Immature natural killer cell (primary cell): ENCODE measurements at places on chromosomes 6 and 20.
A peak's percentile ranks its signal among the peaks of the same experiment; 100 is the strongest.

- peak; percentile 73 for DNase-seq
Observed at GRCh38 chr6:31441365-31442267, 38.2 kb downstream of the MICA start.

DNA sequence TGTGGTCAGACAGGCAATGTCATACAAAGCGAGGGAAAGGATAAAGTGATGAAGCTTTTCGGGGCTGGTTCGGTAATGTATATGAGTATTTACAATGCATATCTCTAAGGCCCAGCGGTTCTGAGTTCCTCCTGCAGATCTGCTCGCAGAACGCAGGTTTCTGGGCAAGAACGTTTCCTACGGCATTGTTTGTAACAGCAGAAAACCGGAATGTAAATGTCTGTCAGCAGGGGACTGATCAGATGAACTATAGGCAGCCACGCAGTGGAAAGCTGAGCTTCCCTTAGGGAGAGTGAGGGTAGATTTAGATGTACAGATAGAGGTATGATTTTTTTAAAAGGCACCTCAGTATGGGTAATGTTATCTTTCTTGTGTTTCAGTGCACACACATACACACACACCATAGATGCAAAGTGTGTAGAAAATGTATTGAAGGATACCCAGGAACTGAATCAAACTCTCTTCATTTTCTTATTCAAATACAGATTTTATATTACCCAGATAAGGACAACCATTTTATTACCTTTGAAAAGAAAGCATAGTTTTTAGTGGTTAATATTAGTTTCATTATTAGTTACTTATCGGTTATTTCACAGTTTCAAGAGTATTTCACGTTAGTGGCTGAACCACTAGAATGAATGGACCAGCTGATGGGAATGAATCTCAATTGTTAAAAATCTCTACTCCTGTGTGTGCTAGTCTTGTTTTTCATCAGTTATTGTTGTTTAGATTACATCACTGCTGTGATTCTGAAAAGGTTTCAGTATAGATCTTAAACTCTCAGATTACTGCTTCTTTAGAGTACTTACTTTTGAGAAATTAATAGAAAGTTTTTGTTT is 56.2 kb downstream of the SNX9 start:
- DNase-seq: no peak

DNA sequence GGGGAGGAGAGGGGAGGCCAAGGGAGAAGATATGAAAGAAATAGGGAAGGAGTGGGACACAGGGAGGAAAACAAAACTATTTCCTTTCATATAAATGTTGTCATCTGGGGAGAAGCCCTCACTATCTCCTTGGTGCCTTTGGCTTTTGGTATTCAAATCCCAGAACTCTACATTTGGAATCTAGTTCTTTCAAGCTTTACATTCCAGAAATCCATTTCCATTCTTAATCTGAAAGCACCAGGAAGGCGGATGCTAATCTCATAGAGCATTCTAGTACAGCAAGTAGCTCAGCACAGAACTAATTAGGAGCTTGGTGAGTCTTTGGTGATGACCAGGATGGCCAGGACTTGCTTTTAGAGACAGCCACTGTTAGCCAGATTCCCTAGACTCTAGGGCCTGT is 177.9 kb downstream of the KIF16B start:
- DNase-seq: no peak

- no peak for DNase-seq
Observed at GRCh38 chr20:8795404-8795803, 273.5 kb upstream of the PLCB4 start.

GRCh38 chr6:29656157-29656556 is 735 bp upstream of the MOG start:
- DNase-seq: no peak

DNA sequence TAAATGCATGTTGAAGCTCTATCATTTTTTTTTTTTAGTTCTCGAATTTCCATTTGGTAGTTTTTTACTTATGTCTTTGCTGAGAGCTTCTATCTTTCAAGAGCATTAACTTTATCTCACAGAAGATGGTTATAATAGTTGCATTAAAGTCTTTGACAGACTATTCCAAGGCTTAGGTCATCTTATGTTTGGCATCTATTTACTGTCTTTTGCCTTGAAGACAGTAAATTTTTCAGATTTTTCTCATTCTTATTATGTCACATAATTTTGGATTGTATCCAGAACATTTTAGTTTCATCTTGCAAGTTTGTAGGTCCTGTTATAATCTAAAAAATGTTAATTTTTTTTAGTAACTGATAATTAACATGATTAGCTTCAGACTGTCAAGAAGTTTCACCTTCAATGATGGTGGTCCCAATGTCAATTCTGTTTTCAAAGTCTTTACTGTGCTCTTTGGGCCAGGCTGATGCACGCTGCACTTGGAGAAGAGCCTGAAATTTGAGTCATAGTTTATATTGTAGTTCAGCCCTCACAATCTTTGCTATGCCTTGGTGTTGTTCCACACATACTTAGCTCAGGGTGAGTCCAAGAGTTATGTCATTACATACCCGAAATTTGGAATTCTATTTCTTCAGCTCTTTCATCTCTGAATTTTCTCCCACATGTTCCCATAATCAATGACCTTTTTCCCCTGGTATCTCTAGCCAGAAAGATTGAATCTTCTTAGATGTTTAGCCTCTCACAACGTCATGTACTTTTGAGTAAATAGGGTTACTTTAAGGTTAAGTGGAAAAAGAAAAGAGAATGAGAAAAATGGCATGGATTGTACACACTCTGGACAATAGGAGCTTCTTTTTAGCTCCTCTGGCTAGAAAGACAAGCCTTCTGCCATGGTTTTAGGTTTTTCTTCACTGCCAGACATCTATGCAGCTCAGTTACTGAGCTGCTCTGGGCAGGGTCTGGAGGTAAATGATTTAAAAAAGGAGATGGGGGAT is 110.3 kb upstream of the BTBD3 start:
- DNase-seq: no peak

- DNase-seq: no peak
Observed at GRCh38 chr20:4064144-4064909, 49.0 kb upstream of the RNF24 start.

DNA sequence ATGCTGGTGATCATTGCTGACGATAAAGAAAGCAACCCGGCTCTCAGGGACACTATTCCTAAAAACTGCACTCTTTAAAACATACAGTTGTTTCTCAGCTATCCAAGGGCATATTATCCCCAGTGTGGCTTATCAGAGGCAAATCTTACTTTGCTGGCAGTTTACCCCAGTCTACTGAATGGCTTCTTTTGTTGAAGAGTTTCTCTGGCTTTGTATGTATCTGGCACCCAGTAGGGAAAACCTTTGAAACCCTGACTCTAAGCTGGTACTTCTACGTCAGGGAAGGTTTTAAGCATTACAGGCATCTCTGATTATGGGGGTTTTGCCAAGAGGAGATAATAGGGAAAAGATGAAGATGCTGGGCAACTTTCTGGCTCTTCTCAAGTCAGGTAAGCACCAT is 637.6 kb upstream of the CHD6 start:
- DNase-seq: no peak

- DNase-seq: no peak
Observed at GRCh38 chr20:39464238-39464637, 502.1 kb downstream of the DHX35 start.

- peak; percentile 13 for DNase-seq
Observed at GRCh38 chr6:169186496-169187169, 67.0 kb downstream of the THBS2 start.

DNA sequence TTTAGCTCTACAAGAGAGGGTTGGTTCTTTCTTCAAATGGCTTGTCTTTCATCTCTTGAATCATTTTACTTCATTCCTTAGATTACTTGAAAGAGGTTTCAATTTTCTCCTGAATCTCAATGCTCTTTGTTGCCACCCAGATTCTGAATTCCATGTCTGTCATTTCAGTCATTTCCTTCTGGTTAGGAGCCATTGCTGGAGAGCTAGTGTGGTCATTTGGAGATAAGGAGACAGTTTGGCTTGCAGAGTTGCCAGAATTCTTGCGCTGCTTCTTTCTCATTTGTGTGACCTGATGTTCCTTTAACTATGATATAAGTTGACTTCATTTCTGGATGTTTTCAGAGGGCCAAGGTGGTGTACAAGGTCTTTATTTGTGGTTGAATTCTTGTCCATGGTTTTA is 157.8 kb downstream of the SLC22A3 start:
- no peak for DNase-seq
